Erythroblast (primary cell): ENCODE measurements at places on chromosomes 1 and 21.
A peak's percentile ranks its signal among the peaks of the same experiment; 100 is the strongest.

GRCh38 chr1:36884029-36884701 lies 150.2 kb downstream of the GRIK3 start:
- DNase-seq: no peak

GRCh38 chr1:16155537-16156410 lies at the start of gene EPHA2:
EPHA2 (minus strand) TSS chr1:16156069; CDS start chr1:16155932, 137 bp downstream.
- DNase-seq: peak; percentile 21

DNA sequence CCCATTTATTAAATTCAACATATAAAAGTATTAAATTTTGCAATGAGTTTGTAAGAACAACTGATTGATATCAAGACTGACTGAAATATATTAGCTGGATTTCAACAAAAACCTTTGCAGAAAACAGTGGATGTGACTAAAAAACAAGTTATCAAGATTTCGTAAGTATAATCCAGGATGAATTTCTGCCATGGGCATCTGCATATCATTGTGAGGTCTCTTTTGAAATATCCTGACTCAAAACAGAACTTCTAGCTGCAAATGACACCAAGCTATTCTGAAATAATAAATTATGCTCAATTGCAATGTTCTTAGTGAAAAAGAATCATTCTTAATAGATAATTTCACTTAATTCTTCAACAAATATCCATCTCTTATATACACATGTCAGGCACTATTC lies 52.6 kb downstream of the CD34 start:
- DNase-seq: no peak

- no peak for DNase-seq
These were observed 9.4 kb upstream of the CAPN9 start for GRCh38 chr1:230737622-230738262.

GRCh38 chr1:65189576-65190115 lies 41.6 kb downstream of the AK4 start:
- no peak for DNase-seq

GRCh38 chr1:7987528-7987927 lies 26.0 kb downstream of the PARK7 start:
- DNase-seq: no peak
